ENCODE measurements at places on chromosomes 12 and 14. TPM values are rescaled to one million over a fixed set of nuclear protein-coding genes. Genes with fewer than 3 reads are reported as not detected.

DNA sequence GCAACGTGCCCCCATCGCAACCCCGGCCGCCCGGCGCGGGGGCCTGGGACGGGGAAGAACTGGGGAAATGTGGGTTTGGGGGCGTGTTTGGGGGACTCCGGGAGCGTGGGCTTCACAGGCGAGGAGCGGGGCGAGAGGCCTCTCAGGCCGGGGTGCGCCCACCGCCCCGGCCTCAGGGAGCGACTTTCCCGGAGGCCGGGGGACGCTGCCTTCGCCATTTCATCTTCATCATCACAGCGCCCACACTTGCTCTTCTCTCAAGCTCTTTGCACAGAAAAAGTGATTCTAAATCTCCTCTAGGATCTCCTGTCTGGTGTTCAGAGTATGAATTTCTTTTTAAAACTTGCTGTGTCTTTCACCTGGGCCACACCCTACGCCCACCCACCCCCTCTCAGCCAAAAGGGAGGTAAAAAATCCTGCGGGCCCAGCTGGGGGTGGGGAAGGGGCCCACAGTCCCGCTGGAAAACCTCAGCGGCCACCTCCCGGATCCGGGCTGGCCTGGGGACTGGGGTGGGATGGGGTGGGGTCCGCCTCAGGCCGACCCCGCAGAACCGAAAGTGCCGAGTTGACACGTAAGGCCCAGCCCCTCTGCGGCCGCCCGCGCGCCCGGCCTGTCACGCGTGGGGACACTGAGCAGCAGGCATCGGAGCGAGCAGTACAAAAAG lies 7.4 kb downstream of the CDKN1B start:
- H3K27me3 ChIP-seq, result no peaks in the 10 kb centered on the region
- H3K4me3 ChIP-seq, result peak overlapping the region; percentile 88
- peaks cover 40% of the 10 kb centered on the region for H3K4me1 ChIP-seq
- H3K27ac ChIP-seq, result peak overlapping the region; percentile 96
- peak; percentile 30 for DNase-seq

DNA sequence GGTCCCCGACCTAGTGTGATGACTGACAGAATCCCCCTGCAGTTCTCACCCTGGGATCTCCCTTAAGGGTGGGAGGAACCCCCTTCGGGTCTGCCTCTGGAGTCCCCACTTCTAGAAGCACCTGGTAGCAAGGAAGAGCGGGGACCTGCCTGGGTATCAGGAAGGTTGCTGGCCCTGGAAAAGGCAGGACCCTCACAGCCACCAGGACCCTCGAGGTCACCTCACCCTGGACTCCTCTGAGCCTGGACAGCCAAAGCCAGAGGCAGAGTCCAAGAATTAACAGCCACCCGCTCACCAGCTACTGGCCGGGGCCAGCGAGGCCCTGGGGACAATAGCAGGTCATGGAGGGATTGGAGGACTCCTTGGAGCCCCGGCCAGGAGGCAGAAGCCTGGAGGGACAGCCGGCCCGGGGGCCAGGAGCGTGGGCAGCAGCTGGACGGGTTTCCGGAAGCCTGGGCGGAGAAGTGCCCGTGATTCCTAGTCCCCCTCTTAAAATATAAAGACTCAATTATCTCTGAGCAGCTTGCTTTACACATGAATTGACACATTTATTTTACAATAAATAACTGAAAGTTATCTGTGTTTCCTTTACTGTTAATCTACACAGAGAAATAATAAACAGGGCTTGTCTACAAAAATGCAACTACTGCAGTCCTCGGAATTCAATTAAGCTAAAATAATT lies 17.5 kb downstream of the BCL11B start:
- peak overlapping the region; percentile 76 for H3K4me3 ChIP-seq
- peak overlapping the region; percentile 88 for H3K27ac ChIP-seq
- peaks cover 76% of the 10 kb centered on the region for H3K36me3 ChIP-seq
- DNase-seq, result no peak

DNA sequence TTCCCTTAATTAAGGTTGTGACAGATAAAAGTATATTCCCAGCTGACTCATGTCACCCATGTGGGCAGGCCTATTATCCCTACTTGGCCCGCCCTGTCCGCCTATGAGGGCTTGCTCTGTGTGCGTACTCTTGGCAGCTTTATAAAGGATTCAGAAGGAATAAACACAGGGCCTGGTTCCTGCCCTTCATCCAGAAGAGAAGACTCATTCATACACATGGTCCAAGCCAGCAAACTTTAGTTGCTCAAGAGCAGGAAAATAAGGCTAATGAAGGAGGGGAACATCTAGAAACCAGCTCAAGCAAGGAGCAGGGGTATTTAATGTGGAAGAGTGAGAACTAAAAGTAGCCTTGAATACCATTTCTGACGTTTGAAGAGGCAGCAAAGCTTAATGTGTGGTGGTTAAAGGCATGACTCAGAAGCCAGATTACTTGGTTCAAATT lies 141.9 kb downstream of the CRADD start:
- no peaks in the 10 kb centered on the region for H3K36me3 ChIP-seq
- no peak overlapping the region for H3K4me3 ChIP-seq
- peaks cover 5% of the 10 kb centered on the region for H3K4me1 ChIP-seq
- no peak overlapping the region for H3K27ac ChIP-seq

DNA sequence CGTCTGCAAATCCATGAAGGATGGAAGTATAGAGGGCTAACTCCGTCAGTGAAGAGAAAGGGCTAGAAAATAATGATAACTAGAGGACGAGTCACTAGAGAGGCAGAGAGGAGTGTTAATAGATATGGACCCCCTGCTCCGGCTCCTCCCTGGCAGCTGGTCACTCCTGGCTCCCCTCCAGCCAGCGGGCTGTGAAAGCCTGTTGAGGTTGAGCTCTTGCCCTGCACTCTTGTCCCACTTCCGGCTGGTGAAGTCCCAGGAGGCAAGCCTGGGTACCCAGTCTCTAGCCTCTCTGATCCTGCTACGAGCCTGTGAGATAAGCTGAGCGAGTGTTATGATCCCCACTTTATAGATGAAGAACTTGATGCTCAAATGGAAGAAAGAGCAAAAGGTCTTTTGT lies 90.3 kb downstream of the RFX4 start:
- DNase-seq, result no peak
- H3K36me3 ChIP-seq, result no peaks in the 10 kb centered on the region
- H3K27ac ChIP-seq, result no peak overlapping the region
- no peak overlapping the region for H3K4me3 ChIP-seq
- peaks cover 8% of the 10 kb centered on the region for H3K27me3 ChIP-seq

DNA sequence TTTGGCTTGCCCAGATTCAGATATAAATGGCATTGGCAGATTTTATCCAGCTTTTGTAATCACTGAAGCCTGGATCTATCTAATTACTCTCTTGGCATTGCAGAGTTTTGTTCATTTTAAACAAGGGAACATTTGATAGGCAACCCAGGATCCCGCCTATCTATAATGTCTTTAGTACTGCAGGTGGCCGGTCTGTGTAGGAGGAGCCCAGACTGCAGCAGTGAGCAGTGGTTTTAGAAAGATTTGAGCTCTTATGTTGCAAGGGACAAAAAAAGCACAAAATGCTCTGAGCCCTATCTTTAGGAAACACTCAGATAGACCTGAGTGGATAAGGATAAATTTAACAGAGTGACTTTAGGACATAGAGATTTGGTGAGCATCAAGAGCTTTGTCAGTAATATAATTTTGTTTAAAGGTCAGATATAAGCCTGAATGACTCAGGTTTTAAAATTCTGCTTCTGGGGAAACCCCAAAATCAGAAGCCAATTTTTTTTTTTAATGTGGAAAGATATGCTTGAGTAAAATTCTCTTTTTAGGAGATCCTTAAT lies 165.5 kb downstream of the SLC5A8 start:
- H3K4me3 ChIP-seq, result no peak overlapping the region
- no peaks in the 10 kb centered on the region for H3K27me3 ChIP-seq
- H3K36me3 ChIP-seq, result no peaks in the 10 kb centered on the region
- no peak for DNase-seq
- H3K27ac ChIP-seq, result no peak overlapping the region

Gene GLI1
- total RNA-seq, result 1.5 TPM

GRCh38 chr14:33030386-33030785 lies 91.7 kb downstream of the NPAS3 start:
- DNase-seq, result no peak
- no peak overlapping the region for H3K4me3 ChIP-seq
- no peaks in the 10 kb centered on the region for H3K4me1 ChIP-seq
- H3K36me3 ChIP-seq, result no peaks in the 10 kb centered on the region
- H3K27me3 ChIP-seq, result no peaks in the 10 kb centered on the region

Gene TNFAIP2
- total RNA-seq, result 0.64 TPM

Gene IL23A
- 31.0 TPM for total RNA-seq

DNA sequence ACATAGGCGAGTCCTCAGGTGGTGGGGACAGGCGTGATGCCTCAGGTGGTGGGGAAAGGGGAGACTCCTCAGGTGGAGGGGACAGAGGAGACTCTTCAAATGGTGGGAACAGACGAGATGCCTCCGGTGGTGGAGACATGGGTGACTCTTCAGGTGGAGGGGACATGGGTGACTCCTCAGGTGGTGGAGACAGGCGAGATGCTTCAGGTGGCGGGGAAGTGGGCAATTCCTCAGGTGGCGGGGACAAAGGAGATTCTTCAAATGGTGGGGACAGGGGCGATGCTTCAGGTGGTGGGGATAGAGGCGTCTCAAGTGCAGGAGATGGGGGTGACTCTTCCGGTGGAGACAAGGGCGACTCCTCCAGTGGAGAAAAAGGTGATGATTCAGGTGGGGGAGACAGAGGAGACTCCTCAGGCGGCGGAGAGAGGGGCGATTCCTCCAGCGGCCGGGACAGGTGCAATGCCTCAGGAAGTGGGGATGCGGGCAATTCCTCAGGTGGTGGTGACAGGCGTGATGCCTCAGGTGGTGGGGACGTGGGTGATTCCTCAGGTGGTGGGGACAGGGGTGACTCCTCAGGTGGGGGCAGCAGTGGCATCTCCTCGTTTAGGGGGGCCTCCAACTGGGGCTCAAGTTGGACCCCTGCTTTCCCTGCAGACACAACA lies 8.7 kb downstream of the KMT2D start:
- no peak overlapping the region for H3K27ac ChIP-seq
- H3K27me3 ChIP-seq, result no peaks in the 10 kb centered on the region
- H3K36me3 ChIP-seq, result peaks cover 81% of the 10 kb centered on the region
- no peak overlapping the region for H3K4me3 ChIP-seq
- DNase-seq, result no peak

Gene RCOR1
- total RNA-seq, result 24.3 TPM

Gene MGAT4C
- total RNA-seq, result under 0.01 TPM

Gene CDCA3
- 42.1 TPM for total RNA-seq

- H3K27ac ChIP-seq, result peak overlapping the region; percentile 9
- no peak for DNase-seq
- H3K36me3 ChIP-seq, result peaks cover 42% of the 10 kb centered on the region
- H3K4me3 ChIP-seq, result no peak overlapping the region
- no peaks in the 10 kb centered on the region for H3K27me3 ChIP-seq
Measured at GRCh38 chr12:50984586-50985298, 32.4 kb downstream of the HIGD1C start.

DNA sequence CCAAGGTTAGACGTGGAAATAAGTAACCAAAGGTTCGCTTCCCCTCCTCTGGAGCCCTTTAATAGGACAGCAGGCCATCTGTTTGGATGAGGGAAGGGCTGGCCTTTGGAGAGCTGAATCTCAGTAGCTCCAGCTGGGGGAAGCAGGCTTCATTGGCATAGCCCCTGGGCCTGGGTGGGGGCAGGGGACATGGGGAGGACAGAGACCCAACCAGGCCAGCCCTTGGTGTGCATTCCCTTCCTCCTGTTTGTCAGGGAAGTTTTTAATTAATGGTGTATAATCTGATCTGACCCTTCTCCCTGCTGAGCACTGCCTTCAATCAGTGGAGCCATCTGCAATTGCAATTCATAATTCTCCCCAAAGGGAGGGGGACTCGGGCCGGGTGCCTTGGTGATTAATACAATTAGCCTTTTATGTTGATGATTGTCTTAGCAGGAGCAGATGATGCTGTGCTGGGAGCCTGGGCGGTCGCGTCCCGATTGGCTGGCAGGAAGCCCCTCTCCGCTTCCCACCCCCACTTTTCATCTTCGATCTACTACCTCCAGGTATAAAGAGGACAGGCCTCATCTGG lies 6.4 kb downstream of the AQP6 start:
- H3K36me3 ChIP-seq, result no peaks in the 10 kb centered on the region
- H3K4me1 ChIP-seq, result peaks cover 3% of the 10 kb centered on the region
- H3K27ac ChIP-seq, result no peak overlapping the region
- H3K27me3 ChIP-seq, result no peaks in the 10 kb centered on the region
- H3K4me3 ChIP-seq, result no peak overlapping the region
- no peak for DNase-seq

DNA sequence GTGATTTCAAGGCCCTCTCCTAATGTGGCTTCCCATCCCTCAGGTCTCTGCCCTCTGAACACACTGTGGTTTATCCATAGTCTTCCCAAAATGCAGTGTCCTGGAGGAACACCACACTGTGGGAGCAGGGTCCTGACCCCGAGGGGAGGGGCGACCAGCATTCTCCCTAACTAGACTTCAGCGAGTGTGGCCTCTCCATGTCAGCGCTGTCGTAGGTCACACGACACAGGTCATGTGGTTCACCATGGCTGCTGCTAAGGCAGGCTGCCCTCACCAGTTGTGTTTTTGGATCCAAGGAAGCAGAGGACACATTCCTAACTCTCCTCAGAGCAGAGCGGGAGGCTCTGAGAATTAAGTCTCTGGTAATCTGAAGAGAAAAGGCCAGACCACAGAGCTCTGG lies 50.5 kb downstream of the SSH1 start:
- peaks cover 11% of the 10 kb centered on the region for H3K4me1 ChIP-seq
- no peaks in the 10 kb centered on the region for H3K27me3 ChIP-seq
- no peak overlapping the region for H3K4me3 ChIP-seq
- DNase-seq, result no peak
- no peak overlapping the region for H3K27ac ChIP-seq

GRCh38 chr12:130609966-130610365 lies 106.1 kb downstream of the RIMBP2 start:
- no peaks in the 10 kb centered on the region for H3K36me3 ChIP-seq
- no peaks in the 10 kb centered on the region for H3K27me3 ChIP-seq
- DNase-seq, result no peak

Gene PRR4
- 1.6 TPM for total RNA-seq

- no peak overlapping the region for H3K4me3 ChIP-seq
- no peak for DNase-seq
- H3K27ac ChIP-seq, result no peak overlapping the region
- no peaks in the 10 kb centered on the region for H3K27me3 ChIP-seq
- no peaks in the 10 kb centered on the region for H3K36me3 ChIP-seq
Measured at GRCh38 chr12:39239490-39240486, 203.1 kb downstream of the KIF21A start.

Gene GYS2
- 0.07 TPM for total RNA-seq

- H3K27me3 ChIP-seq, result no peaks in the 10 kb centered on the region
- peak; percentile 49 for DNase-seq
- peaks cover 69% of the 10 kb centered on the region for H3K4me1 ChIP-seq
- peak overlapping the region; percentile 37 for H3K4me3 ChIP-seq
- H3K36me3 ChIP-seq, result no peaks in the 10 kb centered on the region
Measured at GRCh38 chr12:120231316-120232011, 30.6 kb upstream of the RPLP0 start.

DNA sequence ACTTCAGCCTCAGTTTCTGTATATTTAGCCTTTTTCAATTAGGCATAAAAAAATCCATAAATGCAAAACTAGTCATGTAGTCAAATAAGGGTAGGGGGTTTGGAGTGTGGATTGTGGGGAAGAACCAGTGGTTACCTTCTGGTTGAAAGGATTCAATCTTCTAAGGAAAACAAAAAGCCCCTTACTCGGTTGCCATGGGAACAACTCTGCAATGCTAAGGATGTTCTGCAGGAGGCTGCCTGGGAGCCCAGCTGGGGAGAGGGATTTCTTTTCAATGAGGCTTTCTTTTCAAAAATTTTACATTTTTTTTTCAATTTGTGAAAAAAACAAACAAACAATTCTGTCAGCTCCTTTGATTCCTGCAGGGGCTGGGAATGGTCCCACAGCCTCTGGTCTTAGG lies 67.2 kb downstream of the SLC8A3 start:
- no peak overlapping the region for H3K4me3 ChIP-seq
- no peaks in the 10 kb centered on the region for H3K36me3 ChIP-seq
- H3K4me1 ChIP-seq, result no peaks in the 10 kb centered on the region
- no peak for DNase-seq
- peaks cover 5% of the 10 kb centered on the region for H3K27me3 ChIP-seq
- no peak overlapping the region for H3K27ac ChIP-seq

Measured in activated T-helper 2 cell treated with anti-CD3 and anti-CD28 coated beads, Interferon-gamma antibody, Interleukin-2, Interleukin-4, amounts not matched to agents 10 μg/mL and 5 μg/mL and 100 μg/mL, durations not matched to agents 14 hours and 24 hours and 36 hours (primary cell).